ENCODE measurements at places on chromosomes 7 and 10. TPM values are rescaled to one million over a fixed set of nuclear protein-coding genes. Genes with fewer than 3 reads are reported as not detected.

HOXA7 gene
- not detected for total RNA-seq

MORN4 gene
- 5.8 TPM for total RNA-seq

PCDH15 gene
- total RNA-seq: 0.36 TPM

SNCG gene
- total RNA-seq: 3.2 TPM

GRM8 gene
- not detected for total RNA-seq

CTAGE4 gene
- total RNA-seq: 1.9 TPM

PDK4 gene
- 0.49 TPM for total RNA-seq

ECHDC3 gene
- 22.7 TPM for total RNA-seq

SAMD8 gene
- 42.8 TPM for total RNA-seq

Data from hair follicle dermal papilla cell (primary cell).